ENCODE measurements at places on chromosomes 3 and 15.

- no peak for DNase-seq
Measured at GRCh38 chr15:40879609-40880008, 5.6 kb upstream of the RHOV start.

DNA sequence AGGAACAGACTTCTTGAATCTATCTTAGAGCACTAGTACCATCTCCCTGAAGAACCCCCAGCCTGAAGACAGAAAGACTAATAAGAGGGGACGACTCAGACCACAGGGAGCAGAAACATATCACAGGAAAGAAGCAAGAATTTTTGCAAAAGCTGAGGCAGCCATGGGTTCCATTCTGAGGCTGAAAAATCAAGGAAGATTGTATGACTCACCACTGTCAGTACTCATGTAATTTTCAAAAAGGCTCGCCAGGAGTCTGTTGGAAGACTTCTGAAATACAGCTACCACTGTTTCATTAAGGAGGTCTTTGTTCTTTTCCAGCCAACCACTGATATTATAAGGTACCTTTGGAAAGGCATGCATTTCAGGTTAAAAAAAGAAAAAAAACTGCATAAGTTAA lies 47.5 kb downstream of the MYH15 start:
- DNase-seq = no peak

- no peak for DNase-seq
Measured at GRCh38 chr3:138289260-138289659, 40.4 kb downstream of the NME9 start.

DNA sequence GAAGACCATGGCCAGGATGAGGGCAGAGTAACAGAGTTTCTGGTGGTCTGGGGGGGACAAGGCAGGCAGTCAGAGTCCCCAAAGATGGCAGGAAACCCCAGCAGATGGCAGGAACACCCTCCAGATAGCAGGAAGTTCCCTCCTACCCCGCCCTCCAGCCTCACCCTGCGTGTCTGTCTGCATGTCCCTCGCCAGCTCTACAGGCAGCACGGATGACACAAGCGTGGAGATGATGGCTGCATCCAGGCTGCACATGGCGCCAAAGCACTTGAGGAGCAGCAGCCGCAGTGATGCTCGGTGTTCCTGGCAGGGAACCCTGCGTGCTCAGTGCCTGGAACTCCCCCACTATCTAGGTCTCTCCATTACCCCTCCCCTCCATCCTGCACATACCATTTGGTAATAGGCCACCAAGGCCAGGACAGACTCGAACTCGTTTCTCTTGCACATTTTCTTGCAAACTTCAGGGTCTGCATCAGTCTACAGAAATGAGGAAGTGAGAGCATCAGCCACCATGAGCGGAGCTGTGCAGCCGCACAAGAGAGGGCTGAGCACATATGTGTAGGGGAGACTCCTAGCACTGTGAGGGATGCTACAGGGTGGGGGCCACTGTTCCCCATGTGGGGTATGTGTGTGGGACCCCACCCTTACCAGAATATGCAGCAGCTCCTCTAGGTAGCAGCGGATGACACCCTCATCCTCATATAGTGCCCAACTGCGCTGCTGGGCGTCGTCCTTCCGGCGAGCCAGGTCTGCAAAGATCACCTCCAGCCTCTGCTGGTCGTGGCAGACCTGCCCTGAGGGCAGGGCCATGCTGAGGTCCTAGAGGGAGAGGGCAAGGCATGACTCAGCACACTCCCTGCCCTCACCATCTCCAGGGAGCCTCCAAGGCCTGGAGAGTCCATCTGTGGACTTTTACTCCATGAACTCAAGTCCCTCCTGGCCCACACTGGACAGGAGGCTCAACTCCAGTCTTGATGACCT lies 6.0 kb downstream of the NCKIPSD start:
- no peak for DNase-seq

- no peak for DNase-seq
Measured at GRCh38 chr15:73647259-73648013, 14.2 kb upstream of the NPTN start.

DNA sequence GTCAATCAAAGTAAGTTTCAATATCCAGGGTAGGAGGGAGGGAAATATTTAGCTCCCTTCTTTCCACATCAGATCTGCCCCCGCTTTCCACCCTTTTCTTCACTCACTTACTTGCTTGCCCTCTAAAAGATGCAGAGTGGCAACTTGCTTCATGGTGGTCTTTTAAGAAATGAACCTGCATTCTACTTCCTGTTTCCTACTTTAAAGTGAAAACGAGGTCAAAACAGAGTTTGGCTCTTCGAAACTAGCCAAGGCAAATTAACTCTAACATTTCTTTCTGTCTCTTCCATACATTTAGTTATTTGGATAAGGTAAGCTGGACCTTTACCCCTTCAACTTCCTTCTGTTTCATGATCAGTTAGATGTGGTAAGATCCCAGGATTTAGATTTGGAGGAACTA lies 34.2 kb upstream of the PEX5L start:
- DNase-seq = no peak

GRCh38 chr3:194350726-194351071 lies 429 bp downstream of the CPN2 start:
- no peak for DNase-seq

- DNase-seq = peak; percentile 51
Measured at GRCh38 chr3:192494174-192494573, 233.2 kb downstream of the FGF12 start.

- DNase-seq = no peak
Measured at GRCh38 chr3:10383850-10384248, 62.9 kb upstream of the SEC13 start.

- no peak for DNase-seq
Measured at GRCh38 chr15:94453227-94453988, 222.0 kb downstream of the MCTP2 start.

- no peak for DNase-seq
Measured at GRCh38 chr15:60511351-60512031, 32.5 kb upstream of the ICE2 start.

GRCh38 chr15:93985176-93985575 lies 246.2 kb upstream of the MCTP2 start:
- DNase-seq = no peak

GRCh38 chr3:193762657-193763056 lies 169.6 kb downstream of the OPA1 start:
- DNase-seq = no peak

Measured in NCI-H1417 (cell line).